ENCODE measurements at places on chromosomes 16 and 17. TPM values are rescaled to one million over a fixed set of nuclear protein-coding genes. Genes with fewer than 3 reads are reported as not detected.

The MAF gene
- total RNA-seq: 0.89 TPM

The WNT3 gene
- total RNA-seq: 0.50 TPM

The PRDM7 gene
- total RNA-seq: not detected

The ZNF469 gene
- total RNA-seq: 2.8 TPM

The NHERF2 gene
- total RNA-seq: 47.4 TPM

The ST6GALNAC2 gene
- total RNA-seq: 1.8 TPM

The ACSM2B gene
- total RNA-seq: not detected

The CHST6 gene
- 1.0 TPM for total RNA-seq

The ROGDI gene
- 18.3 TPM for total RNA-seq

The CCL16 gene
- not detected for total RNA-seq

The DCTPP1 gene
- total RNA-seq: 54.4 TPM

The PRMT7 gene
- total RNA-seq: 48.8 TPM

The SLC35G6 gene
- total RNA-seq: not detected

The C16orf95 gene
- 2.5 TPM for total RNA-seq

The HASPIN gene
- total RNA-seq: 9.7 TPM

The HSD17B1 gene
- total RNA-seq: 0.84 TPM

The KCNAB3 gene
- total RNA-seq: 1.2 TPM

The SLC5A11 gene
- total RNA-seq: not detected

The MXRA7 gene
- 111 TPM for total RNA-seq

All from bronchus fibroblast of lung (primary cell).